ENCODE measurements at places on chromosomes 7 and 10. TPM values are rescaled to one million over a fixed set of nuclear protein-coding genes. Genes with fewer than 3 reads are reported as not detected.

FBXL13 gene
- 1.6 TPM for total RNA-seq

SYPL1 gene
- 83.3 TPM for total RNA-seq

TCTN3 gene
- 53.0 TPM for total RNA-seq

MSS51 gene
- total RNA-seq, result 2.5 TPM

FAM200A gene
- 9.9 TPM for total RNA-seq

PPP1R3C gene
- total RNA-seq, result 175 TPM

SLC16A9 gene
- total RNA-seq, result 4.1 TPM

TMEM26 gene
- total RNA-seq, result 11.8 TPM

SPDYE2 gene
- total RNA-seq, result not detected

ALDH18A1 gene
- total RNA-seq, result 115 TPM

CLDN4 gene
- total RNA-seq, result 0.52 TPM

NME8 gene
- total RNA-seq, result not detected

PIK3CG gene
- 0.11 TPM for total RNA-seq

SERPINE1 gene
- 247 TPM for total RNA-seq

METTL2B gene
- total RNA-seq, result 29.9 TPM

CPA2 gene
- 0.43 TPM for total RNA-seq

CC2D2B gene
- 0.13 TPM for total RNA-seq

INHBA gene
- total RNA-seq, result 60.1 TPM

ADAM12 gene
- total RNA-seq, result 93.8 TPM

ABCB1 gene
- total RNA-seq, result not detected

SORCS3 gene
- total RNA-seq, result not detected

CCL24 gene
- total RNA-seq, result not detected

TMEM270 gene
- total RNA-seq, result not detected

LZTS2 gene
- total RNA-seq, result 109 TPM

ELN gene
- total RNA-seq, result 198 TPM

GJD4 gene
- total RNA-seq, result 0.22 TPM

UBTD1 gene
- 16.1 TPM for total RNA-seq

TMEM236 gene
- total RNA-seq, result 0.22 TPM

HOXA1 gene
- total RNA-seq, result 0.65 TPM

EPHB4 gene
- total RNA-seq, result 34.0 TPM

ITGB8 gene
- 41.0 TPM for total RNA-seq

SFTPD gene
- 0.32 TPM for total RNA-seq

PNLIPRP2 gene
- not detected for total RNA-seq

ACBD5 gene
- total RNA-seq, result 27.9 TPM

OR2A1 gene
- total RNA-seq, result 0.39 TPM

CFAP70 gene
- total RNA-seq, result 3.6 TPM

OR6B1 gene
- not detected for total RNA-seq

PRRT4 gene
- 0.11 TPM for total RNA-seq

COL26A1 gene
- total RNA-seq, result 0.22 TPM

DRGX gene
- not detected for total RNA-seq

SP4 gene
- 9.5 TPM for total RNA-seq

ASZ1 gene
- not detected for total RNA-seq

IL2RA gene
- not detected for total RNA-seq

NPVF gene
- not detected for total RNA-seq

UROS gene
- 93.3 TPM for total RNA-seq

SPDYE2B gene
- not detected for total RNA-seq

PLAC9 gene
- 25.4 TPM for total RNA-seq

CLRN3 gene
- not detected for total RNA-seq

FOXI2 gene
- not detected for total RNA-seq

CCNY gene
- 57.0 TPM for total RNA-seq

BLNK gene
- total RNA-seq, result 0.65 TPM

HTR5A gene
- not detected for total RNA-seq
